ENCODE measurements at places on chromosomes 4 and X.

DNA sequence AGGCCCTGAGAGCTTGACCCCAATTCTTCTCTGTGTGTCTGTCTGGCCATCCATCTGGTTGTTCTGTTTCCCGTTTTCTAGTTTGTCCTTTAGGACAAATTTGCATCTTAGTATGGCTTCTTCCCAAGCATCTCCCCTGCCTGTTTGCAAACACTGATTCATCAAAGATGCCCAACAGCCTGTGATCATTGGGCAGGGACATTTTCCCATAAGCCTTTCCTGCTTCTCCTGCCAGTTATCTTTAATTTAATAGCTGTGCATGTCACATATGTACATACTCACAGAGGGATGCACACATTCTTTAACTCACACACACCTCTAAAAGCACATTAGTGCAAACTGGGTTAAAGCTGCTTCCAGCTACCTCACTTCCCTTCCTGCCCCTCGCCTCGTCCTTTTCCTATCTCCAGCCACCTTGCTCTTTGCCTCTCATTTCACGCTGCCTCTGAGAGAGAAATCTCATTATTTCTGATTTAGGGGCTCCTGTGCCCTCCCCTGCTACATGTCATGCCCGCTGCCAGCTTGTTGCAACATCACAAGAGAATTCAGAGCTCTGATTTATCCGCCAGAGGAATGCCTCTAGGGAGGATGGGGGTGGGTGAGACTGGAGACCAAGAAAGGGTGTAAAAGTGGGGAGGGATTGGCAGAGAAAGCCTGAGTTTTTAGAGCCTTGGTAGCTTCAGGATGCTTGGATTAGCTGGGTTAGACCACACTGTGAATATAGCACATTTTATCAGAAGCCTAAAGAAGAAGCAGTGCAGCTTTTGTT, 100.6 kb downstream of the NHS start:
- DNase-seq, result no peak

DNA sequence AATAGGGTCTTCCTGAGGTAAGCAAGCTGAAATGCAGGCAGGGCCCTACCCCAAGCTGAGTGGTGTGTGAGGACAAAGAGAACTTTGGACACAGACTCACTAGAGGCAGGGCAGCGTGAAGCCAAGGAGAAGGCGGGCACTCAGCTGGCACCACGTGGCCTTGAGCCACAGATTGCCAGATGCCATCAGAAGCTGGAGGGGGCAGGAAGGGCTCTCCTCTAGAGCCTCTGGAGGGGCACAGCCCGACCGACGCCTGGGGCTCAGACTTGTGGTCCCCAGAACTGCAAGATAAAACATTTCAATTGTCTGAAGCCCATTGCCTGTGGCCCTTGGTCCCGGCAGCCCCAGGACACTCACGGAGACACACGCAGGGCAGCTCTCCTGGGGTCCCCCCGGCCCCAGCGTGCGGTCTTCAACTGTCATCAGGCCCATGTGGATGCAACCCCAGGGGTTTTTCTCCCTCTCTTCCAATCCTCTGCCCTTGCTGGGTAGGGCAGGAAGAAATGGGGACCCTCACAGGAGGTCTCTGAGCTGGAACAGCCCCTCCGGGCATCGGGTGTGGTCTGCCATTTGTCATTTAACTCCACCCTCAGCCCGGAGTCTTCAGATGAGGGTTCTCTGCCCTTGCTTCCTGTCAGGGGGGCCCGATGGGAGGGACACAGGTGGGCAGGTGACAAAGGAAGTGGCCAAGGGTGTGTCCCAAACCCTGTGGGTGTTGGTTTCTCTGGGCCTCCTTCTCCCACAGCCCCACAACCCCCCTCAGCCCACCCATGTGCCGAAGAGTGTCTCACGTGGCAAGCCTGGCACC, 22.2 kb downstream of the HMX1 start:
- no peak for DNase-seq

DNA sequence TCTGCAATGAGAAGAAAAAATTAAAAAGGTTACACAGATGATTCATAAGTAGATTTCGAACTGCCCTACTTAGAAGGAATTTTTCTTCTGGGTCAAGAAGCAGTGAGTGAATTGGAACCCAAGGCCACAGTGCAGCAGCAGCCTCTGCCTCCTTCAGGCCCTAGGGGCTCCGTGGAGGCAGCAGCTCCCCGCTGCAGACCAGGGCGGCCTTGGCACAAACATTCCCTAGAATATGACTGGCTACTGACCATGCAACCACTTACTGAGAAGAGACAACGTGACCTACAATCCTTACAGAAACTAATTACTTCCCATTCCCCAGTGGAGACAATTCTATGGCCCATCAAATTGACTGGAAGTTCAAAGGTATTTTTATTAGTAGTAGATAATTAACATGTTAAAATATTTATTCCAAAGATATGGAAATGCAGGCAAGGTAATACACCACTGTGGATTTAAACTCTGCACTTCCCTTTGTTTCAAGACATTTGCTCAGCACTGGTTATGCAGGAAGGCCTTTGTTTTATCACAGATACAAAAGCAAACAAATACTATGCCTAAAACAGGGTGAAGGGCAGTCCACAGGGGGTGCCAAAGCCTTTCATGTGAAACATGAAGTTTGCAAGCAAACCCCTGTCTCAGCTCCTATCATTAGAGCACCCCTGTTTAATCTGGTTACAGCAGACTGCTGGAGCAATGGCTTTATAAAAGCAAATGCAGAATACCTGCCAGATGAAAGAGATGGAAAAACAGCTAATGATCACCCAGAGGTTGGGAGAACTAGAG, 59.2 kb downstream of the PCDH19 start:
- no peak for DNase-seq

DNA sequence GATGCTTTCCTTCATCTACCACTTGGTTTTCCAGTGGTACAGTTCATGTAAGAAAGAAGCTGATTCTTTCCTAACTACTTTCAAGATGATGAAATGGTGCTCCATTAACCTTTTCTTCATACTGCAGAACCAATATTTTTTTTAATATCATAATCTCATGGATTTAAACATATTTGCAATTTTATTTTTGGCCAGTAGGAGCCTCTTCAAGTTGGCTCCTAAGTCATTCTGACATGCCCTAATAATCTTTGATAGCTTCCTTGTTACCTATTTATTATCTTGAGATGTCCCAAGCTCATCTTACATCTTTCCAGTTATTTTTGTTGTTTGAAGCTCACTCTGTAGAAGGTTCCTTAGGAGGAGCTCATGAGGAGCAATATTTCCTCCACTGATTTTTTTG, 170.2 kb downstream of the APBB2 start:
- no peak for DNase-seq

- DNase-seq, result peak; percentile 6
Measured at GRCh38 chrX:86421771-86422170, 273.5 kb downstream of the DACH2 start.
